Nucleus accumbens (tissue), 56 donors: ENCODE measurements at places on chromosomes 3 and 15.

GRCh38 chr3:139204728-139205127, 139.1 kb upstream of the MRPS22 start:
- no peak for DNase-seq

DNA sequence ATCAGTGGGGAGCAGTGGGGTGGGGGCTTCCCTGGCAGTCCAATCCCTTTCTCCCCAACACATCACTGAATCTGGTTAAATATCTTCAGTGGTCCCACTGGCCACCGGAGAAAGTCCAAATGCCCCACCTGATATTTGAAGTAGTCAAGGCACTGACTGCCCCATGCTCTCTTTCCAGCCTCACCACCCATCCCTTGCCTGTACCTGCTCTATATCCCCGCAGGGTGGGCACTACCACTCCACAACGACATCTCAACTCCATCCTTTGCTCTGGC, 101.7 kb downstream of the DAPK2 start:
- no peak for DNase-seq

DNA sequence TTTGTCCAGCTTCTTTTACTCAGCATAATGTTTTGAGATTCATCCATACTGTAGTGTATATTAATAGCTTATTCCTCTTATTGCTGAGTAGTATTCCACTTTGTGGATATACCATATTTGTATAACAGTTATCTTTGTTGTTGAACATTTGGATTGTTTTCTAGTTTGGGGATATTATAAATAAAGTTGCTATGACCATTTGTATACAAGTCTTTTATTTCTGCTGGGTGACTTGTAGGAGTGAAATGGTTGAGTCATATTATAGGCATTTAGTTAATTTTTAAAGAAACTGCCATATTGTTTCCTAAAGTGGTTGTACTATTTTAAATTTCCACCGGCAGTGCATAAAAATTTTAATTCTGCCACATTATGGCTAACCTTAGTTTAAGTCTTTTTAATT, 53.4 kb downstream of the RPL39L start:
- DNase-seq, result no peak

DNA sequence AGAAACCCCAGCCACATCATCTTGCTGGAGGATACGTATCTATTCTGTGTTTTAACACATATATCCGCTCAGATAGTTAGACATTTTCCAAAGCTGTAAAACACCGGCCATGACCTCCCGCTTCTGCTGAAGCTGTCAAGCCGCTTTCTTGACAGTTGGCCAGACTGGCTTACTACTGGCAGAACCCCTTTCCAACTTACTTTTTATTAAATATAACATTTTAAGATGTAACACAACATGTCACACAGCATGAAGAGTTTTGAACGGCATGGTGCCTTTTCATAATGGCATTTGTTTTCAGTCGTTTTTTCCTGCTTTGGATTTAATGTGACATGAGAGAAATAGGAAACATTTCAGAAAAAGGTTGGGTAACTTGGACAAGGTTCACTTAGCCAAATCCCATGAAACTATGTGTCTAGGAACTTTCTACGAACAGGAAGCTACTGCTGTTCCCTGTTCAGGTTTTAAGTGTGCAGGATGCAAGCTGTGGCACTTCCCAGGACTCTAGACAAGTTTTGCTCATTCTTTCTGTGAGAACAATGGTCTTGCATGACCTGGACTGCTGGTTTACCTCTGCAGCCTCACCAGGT, 281.4 kb downstream of the THSD4 start:
- DNase-seq, result no peak

DNA sequence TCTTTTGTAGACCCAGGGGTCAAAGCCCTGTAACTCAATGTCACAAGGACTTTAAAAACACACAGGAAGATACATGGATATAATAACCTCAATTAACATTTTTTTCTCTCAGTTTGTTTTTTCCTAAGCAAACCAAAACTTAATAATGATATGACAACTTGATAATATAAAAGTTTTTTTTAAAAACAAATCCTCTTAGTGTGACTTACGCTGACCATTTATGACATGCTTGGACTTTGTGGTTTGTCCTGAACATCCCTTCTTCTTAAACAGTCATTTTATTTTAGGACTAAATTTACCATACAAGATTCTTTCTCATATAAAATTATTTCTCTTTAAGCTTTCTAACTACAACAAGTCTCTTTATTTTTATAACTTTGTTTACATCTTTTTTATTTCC, 25.4 kb upstream of the FAM3D start:
- DNase-seq, result no peak

DNA sequence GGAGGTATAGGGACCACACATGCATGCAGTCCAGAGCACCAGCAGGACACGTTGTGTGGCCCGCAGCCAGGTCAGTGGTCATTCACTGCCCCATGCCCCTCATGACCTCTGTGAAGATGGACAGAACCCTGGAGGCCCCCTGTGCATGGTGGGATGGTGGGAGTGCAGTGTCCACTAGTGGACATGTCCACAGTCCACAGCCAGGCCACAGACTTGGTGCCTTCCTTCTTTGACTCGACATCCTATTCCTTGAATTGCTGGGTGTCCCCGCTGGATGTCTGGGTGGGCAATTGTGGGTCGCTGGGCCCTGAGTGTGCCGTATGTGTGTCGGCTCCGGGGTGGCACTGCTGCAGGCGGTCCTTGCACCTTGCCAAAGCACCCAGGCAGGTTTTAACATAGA, 35.7 kb downstream of the KLF15 start:
- no peak for DNase-seq

GRCh38 chr15:45640616-45641015, 5.8 kb downstream of the SQOR start:
- DNase-seq, result no peak

DNA sequence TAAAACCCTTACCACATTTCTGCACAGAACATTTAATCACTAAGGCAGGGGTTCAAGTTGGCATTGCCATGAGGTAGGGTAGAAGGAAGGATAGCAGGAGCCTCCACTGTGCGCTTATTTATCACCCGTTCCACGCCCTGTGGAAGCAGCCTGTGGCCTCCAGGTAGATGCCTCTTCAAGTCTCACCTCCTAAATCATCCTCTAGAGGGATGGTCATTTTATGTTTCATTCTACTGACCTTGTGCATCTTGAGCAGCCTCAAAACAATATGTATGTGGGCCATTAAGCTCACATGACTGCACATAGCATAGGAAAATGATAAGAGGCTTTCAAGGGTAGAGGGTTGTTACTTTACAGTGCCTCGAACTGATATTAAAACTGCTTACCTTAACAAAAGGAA, 546.2 kb downstream of the GRM7 start:
- no peak for DNase-seq

DNA sequence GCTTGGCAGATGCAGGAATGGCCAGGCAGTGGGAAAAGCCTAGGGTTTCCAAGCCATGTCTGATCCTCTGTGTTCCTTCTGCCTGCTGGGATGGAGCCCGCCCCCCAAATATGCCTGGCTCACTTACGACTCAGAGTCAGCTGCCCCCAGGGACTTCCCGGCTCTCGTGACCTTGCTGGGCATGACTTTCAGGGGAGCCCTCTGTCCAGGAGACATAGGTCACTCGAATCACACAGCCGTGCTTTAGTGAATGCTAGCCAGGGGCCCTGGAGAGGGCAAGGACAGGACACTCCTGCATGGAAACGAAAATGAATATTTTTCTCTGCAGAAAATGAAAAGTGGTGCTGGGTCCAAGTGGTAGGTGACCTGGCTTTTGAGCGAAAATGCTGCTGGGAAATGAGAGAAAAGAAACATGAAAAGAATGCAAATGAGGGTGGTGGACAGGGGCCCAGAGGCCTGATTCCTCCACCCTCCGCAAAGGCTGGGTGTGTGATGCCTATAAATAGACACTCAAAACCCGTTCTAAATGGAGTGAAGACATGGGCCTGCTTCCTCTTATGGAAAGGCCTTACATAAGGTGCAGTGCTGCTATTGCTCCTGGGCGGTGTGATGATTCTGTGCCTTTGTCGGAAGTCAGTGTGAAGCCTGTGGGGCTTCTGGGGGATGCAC, 107.4 kb downstream of the APBA2 start:
- no peak for DNase-seq

DNA sequence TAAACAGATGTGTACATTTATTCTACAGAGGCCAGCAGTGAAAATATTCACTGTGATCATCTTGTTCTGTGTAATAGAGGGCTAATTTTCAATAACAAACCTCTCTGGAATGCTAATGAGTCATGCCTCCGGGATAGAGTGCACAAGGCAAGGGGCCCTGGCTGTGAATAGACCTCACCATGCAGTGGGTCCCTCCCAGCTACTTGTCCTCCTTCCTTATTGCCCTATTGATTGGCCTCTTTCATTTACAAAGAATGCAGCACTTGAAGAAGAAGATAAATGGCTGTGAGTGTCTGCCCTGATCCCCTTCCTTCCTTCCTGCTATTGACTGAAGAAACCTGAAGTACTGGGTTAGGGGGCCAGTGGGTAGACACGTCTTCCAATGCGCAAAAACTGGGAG, 436.3 kb downstream of the WDR72 start:
- DNase-seq, result no peak

GRCh38 chr15:40008061-40008765, 30.8 kb downstream of the SRP14 start:
- no peak for DNase-seq

GRCh38 chr15:75178171-75178937, 23.3 kb upstream of the C15orf39 start:
- peak; percentile 38 for DNase-seq

GRCh38 chr3:151227266-151227806, 24.3 kb upstream of the GPR171 start:
- no peak for DNase-seq

DNA sequence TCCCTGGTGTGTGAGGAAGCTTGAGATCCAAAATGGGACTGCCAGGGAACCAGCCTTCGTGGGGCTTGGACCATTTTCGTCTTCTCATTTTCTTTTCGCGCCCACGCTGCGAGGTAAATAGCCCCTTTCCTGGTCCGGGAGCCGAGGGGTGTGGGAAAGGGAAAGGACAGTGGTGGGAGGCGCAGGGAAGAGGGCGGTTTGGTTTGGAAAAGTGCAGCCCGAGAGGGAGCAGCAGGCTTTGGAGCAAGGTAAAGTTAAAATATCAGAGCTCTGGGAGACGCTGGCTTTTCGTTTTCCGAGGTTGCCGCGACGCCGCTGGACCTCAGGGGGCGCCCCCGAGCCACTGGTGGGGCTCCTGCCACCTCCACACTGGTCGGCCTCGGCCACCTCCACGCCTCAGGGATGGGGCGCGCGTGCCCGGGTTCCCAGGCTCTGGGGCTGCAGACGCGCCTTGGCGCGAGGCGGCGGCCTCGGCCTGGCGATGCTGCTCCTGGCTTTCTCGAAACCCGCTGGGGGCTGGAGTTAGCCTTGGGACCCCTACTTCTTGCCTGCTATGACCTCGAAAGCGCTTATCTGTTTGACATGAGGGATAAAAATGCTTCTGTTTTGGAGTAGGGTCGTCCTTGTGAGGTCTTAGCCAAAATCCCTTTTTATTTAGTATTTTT, 3.2 kb downstream of the PTPRG start:
- DNase-seq, result peak; percentile 54

DNA sequence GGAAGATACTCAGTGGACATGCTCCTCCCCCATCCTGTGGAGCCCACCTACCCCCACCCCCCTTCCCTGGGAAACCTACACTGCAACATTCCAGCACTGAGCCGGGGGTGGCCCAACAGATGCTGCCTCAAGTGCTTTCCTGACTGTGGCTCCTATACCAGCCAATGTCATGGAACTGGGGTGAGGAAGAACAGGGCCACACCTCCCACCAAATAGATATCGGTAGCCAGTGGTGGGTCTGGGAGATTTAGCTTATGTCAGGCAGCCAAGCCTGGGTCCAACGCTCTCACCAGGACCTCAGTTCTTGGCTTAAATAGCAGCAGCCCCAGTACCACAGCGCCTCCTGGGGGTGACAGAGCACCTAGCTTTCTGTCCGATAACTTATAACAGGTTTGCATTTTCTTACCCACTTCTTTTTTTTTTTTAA, 30.3 kb downstream of the CDC25A start:
- DNase-seq, result no peak

- DNase-seq, result no peak
These were observed 3.5 kb downstream of the RFTN1 start for GRCh38 chr3:16509721-16510619.

GRCh38 chr3:190121061-190121377, 322 bp upstream of the P3H2 start:
- no peak for DNase-seq

GRCh38 chr3:71688121-71688520, 37.1 kb downstream of the EIF4E3 start:
- DNase-seq, result no peak

DNA sequence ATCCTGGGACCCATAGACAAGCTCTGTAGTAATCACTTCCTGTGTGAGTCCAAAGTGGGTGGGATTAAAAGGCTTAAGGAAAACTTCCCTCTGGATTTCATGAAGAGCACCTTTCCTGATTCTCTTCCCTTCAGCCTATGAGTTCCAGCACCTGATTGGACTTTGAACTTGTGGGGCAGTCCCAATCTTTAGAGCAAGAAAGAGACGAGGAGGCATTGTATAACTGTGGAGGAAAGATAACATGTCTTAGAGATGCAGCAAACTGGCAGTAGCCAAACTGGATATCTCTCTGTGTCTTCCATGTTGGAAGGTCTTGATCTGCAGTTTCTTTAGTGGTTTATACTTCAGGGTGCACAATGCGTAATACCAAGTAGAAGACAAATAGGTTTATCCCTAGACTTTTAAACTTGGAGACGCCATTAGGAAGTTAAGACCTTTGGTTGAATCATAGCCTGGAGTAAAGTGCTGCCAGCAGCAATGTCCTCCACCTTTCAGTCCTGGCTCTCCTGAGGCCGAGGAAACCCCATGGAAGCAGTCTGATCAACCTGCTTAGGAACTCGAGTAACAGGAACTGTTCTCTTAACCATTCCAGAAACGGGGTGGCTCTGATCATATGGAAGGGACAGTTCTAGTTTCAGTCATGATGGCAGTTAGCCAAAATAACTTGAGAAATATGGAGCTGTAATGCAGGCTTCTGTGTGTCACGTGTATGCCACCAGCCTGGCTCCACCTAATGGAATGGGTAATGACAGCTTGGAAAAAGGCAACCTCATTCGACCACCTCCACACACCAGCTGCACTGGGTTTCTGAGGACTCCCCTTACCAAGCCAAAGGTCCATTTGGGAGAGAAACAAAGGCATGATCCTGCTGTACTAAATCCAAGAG, 4.7 kb downstream of the EIF1B start:
- no peak for DNase-seq

DNA sequence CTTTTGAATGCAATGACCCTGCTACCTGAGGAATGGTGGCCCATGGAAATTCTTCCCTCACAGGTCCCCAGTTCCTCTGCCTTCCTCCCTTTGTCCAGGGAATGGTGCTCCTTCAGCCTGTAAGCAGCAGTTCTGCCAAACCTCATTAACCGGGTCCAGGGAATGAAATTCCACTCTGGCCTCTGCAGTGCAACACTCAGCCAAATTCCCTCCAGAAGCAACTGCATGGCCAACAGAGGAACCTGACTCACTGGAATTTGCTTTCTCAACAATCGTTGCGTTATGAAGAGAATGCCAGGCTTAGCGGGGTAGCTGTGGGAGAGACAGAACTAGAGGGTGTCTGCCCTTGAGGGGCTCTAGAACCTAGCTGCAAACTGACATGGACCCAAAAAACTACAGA, 449.4 kb upstream of the PROK2 start:
- no peak for DNase-seq

- no peak for DNase-seq
These were observed 81.6 kb downstream of the LRRC49 start for GRCh38 chr15:70974004-70974832.
